ENCODE measurements at places on chromosomes 3 and 15.

GRCh38 chr3:109059264-109059663 is 58.7 kb downstream of the MORC1 start:
- no peak for DNase-seq

GRCh38 chr15:90883976-90884718 is at the start of gene FES:
FES (plus strand) TSS chr15:90884504; CDS start chr15:90885046, 542 bp downstream.
- DNase-seq: no peak

DNA sequence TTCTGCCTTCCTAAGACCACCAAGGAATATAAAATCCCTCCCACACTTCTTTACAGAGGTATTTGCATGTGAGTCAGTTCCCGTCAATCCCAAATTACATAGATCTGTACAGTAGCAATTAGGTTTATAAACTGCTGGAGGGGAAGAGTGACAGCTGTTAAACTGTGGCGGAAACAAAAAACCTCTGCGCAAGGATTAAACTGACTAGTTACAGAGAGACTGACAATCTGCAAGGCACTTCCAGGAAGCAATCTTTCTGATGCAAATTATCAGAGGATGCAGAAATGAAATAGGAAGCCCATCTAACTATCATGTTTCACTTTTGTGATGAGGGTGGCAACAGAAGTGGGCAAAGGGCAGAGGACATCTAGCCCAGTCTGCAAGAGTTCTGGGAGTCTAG is 150.4 kb downstream of the RTP4 start:
- DNase-seq: no peak

- no peak for DNase-seq
These were observed 38.8 kb upstream of the SMAD3 start for GRCh38 chr15:67026610-67026967.

DNA sequence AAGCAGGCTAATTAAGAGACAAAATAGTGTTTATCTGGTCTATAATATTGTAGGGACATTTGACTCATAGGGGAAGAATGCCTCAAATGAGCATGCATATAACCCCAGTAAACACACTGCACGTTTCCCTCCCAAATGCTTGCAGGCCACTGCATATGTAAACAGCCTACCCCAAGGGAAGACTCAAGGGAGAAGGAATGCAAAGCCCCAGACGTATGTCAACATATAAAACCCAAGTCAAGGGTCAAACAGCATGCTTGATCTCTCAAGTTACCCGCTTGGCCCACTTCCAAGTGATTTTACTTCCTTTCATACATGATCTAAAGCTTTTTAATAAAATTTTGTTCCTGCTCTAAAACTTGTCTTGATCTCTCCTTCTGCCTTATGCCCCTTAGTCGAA is 1090.0 kb downstream of the OTOL1 start:
- no peak for DNase-seq

DNA sequence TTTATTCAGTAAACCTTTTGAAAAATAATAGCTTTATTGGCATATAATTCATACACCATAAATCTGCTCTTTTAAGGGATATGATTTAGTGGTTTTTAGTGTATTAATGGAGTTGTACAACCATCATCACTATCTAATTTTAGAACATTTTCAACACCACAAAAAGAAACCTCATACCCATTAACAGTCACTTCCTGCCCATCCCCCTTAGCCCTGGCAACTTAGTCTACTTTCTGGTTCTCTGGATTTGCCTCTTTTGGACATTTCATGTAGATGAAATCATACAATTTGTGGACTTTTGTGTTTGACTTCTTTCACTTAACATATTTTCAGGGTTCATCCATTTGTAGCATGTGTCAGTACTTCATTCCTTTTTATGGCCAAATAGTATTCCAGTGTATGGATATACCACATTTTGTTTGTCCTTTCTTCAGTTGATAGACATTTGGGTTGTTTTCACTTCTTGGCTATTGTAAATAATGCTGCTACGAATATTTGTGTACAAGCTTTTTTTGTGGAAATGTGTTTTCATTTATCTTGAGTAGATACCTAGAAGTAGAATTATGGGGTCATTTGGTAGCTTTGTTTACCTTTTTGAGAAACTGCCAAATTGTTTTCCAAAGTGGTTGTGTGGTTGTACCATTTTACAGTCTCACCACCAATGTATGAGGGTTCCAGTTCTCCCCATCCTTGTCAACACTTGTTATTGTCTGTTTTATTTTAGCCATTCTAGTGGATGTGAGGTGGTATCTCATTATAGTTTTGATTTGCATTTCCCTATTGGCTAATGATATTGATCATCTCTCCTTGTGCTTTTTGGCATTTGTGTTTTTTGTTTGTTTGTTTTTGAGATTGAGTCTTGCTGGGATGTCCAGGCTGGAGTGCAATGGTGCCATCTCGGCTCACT is 45.8 kb downstream of the SMAD3 start:
- DNase-seq: no peak

All from cortex of kidney (tissue), 1 donor.